ENCODE measurements at places on chromosomes 4 and X.

DNA sequence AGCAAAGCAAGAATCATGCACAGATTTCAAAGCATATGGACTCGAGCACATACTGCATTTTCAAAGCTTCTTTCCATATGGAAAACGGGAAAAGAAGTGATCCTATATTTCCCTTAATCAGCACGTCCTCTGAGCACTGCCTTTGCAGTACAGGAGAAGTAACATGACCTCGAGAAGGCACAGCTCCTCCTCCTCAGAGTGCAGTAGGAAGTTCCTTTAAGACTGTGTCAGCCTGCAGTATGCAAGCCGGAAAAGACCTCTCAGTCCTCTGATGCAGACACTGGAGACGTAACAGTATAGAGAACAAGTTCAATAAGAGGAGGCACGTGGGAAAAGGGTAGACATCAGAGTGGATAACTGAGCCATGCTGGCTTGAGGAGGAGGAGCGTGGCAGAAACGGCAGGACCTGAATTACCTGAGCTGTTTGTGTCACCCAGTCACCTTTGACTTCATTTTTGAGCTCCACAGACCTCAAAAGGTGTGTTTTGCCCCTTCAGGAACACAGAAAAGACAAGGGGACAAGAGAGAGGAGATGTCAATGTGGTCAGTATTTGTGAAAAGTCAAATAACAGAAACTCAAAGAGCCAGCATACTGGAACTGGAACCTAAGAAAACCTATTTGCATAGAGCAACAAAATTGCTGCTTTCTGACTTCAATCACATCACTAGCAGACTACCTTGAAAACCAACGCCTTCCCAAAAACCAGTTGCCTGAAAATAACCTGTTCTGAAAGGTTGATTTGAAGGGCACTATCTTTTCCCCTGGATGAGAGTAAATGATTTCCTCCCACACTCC is 20.8 kb downstream of the IRF2 start:
- no peak for DNase-seq
- H3K4me3 ChIP-seq: no peak overlapping the region
- H3K27me3 ChIP-seq: no peaks in the 10 kb centered on the region
- peaks cover 25% of the 10 kb centered on the region for H3K4me1 ChIP-seq
- peaks cover 5% of the 10 kb centered on the region for H3K36me3 ChIP-seq

- DNase-seq: no peak
- no peaks in the 10 kb centered on the region for H3K4me1 ChIP-seq
- H3K27ac ChIP-seq: no peak overlapping the region
- H3K27me3 ChIP-seq: no peaks in the 10 kb centered on the region
These were observed 28.1 kb upstream of the NYX start for GRCh38 chrX:41419082-41419481.

GRCh38 chr4:183416879-183417755 is 27.3 kb upstream of the CDKN2AIP start:
- no peak overlapping the region for H3K4me3 ChIP-seq
- no peaks in the 10 kb centered on the region for H3K27me3 ChIP-seq
- no peak for DNase-seq
- no peak overlapping the region for H3K27ac ChIP-seq

GRCh38 chr4:8076023-8076422 is 82.6 kb downstream of the ABLIM2 start:
- no peak for DNase-seq
- H3K4me3 ChIP-seq: no peak overlapping the region
- H3K4me1 ChIP-seq: no peaks in the 10 kb centered on the region
- no peak overlapping the region for H3K27ac ChIP-seq
- H3K27me3 ChIP-seq: peaks cover 73% of the 10 kb centered on the region

DNA sequence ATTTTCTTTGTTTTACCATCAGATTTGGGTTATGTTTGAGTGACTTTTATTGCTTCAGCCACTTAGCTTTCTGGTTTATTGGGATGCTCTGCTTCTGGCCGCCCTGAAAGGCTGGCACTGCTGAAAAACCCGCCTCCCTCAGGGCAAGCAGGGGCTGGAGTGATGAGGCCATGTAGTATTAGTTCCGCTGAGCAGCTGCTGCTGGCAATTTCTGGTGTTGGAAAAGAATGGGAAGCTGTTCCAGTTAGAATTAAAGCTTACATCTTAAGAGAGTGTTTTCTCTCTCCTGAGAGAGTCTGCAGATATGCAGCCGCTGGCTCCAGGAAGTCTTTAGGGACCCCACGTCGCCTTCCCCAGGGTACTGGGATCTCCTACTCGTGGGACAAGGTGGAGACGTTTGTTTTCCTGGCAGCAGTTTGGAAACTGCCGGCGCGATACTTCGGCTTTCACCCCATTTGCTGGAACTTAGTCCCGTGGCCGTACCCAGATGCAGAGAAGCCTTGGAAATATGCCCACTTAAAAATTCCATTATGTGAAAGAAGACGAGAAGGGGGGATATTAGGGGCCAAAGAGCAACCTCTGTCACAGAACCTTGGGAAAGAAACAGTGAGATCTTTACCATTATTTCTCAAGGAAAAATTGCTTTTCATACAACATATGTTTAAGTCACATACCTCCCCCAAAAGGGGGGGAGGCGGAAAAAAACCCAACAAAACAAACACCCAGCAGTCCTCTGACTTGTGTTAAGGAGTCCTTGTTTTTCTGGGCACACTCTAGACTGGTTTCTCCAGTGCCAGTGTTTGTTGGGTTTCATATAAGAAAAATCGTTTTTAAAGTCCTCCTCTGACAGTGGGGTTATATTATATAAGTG is 72.6 kb downstream of the TMEM131L start:
- DNase-seq: no peak
- no peaks in the 10 kb centered on the region for H3K36me3 ChIP-seq
- no peak overlapping the region for H3K27ac ChIP-seq
- peaks cover 19% of the 10 kb centered on the region for H3K4me1 ChIP-seq
- H3K27me3 ChIP-seq: no peaks in the 10 kb centered on the region
- no peak overlapping the region for H3K4me3 ChIP-seq

DNA sequence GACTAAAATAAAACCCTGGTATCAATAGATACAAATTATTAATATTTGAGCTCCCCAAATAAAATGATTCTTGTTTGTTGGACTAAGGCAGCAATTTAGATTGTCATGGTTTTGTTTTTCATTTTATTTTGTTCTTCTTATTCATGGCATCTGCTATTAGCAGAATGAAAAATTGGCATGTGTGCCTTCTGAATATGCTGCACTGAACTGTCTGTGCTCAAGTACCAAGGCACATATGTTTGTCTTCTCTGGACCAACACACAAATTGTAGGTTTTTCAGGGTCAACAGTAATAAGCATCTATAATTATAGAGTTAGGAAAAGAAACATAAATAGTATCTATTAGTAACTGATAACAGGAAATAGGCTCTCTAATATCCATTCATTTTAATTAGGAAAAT is 121.1 kb downstream of the BANK1 start:
- DNase-seq: no peak
- H3K27me3 ChIP-seq: no peaks in the 10 kb centered on the region
- H3K4me1 ChIP-seq: no peaks in the 10 kb centered on the region
- no peak overlapping the region for H3K4me3 ChIP-seq
- H3K27ac ChIP-seq: no peak overlapping the region

Measured in SJSA1 (cell line).